ENCODE measurements at places on chromosomes 7 and 10.

- DNase-seq: no peak
Observed at GRCh38 chr7:134726581-134726980, 52.9 kb upstream of the CALD1 start.

- no peak for DNase-seq
Observed at GRCh38 chr7:114426824-114427223, 12.2 kb downstream of the FOXP2 start.

DNA sequence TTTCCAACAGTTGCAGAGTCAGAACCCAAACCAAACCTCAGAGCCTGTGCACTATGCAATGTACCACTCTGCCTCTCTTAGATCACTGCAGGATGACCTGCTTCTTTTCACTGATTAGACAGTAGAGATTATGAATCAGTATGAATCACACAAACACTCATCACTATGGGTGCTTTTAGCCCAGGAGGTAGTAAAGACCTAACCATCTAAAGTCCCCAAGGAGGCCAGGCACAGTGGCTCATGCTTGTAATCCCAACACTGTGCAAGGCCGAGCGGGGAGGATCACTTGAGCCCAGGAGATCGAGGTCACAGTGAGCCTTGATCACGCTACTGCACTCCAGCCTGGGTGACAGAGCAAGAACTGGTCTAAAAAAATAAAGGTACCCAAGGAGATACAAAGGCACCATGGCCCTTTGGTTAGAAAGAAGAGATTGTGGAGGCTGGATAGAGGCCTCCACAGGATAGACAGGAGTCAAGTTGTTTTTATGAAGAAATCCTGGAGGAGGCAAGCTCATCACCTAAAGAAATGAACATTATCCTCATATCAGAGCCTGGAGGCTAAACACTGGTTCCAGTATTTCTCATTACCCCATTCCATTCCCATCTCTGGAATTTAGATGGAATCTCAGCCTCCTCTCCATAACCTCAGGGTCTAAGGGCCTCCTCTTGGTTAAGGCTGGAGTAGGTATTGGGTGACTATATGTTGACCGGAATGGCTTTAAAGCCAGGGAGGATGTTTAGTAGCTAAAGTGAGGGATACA lies 12.9 kb downstream of the SEC31B start:
- DNase-seq: no peak

DNA sequence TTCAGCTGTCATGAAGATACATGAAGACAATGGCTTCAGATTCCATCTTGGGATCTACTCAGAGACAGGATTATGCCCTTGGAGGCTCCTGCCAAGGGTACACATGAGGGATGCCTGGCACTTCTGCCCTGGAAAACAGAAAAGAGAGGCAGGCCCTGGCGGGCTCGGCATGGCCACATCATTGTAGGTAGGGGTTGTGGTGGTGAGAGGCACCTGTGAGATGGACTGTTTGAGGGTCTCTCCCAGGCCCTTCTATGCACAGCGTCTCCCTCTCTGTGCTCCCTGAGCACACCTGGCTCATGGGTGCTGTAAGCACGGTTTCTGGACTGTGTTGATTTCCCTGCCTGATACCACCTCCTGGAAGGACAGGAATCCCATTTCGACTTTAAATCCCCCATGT lies 304.3 kb downstream of the GLRX3 start:
- no peak for DNase-seq

DNA sequence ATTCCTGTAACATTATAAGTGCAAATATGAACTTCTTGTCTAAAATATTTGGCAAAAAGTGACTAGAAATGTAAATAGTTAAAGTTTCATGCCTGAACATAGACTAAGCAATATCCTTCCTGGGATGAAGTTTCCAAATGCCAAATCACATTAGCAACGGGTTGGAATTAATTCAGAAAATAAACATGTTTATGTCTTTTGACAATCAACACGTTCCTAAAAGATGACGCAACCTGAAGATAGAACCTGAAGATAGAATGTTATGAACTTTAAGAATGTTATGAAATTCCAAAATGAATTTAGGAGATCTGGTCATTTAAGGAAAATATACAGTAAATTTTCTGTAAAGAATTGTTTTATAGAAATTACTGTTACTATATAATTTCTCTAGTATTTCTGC lies 9.2 kb downstream of the LAMB4 start:
- DNase-seq: no peak

- DNase-seq: no peak
Observed at GRCh38 chr10:4006051-4006450, 221.0 kb upstream of the KLF6 start.

- DNase-seq: no peak
Observed at GRCh38 chr10:107422681-107423080, 258.2 kb upstream of the SORCS1 start.
